Ascending aorta (tissue), 2 donors: ENCODE measurements at places on chromosomes 16 and 17.

- peaks cover 6% of the 10 kb centered on the region for H3K4me1 ChIP-seq
- no peak overlapping the region for H3K27ac ChIP-seq
- peak; percentile 50 for DNase-seq
- H3K4me3 ChIP-seq = peak overlapping the region; percentile 11
- H3K27me3 ChIP-seq = no peaks in the 10 kb centered on the region
These were observed 26.4 kb downstream of the USP10 start for GRCh38 chr16:84726079-84726668.

- peaks cover 9% of the 10 kb centered on the region for H3K4me1 ChIP-seq
- H3K4me3 ChIP-seq = peak overlapping the region; percentile 68
- no peaks in the 10 kb centered on the region for H3K27me3 ChIP-seq
- DNase-seq = no peak
These were observed 677 bp downstream of the DEF8 start for GRCh38 chr16:89949121-89949742.

- no peak overlapping the region for H3K4me3 ChIP-seq
- H3K36me3 ChIP-seq = no peaks in the 10 kb centered on the region
These were observed 86.8 kb upstream of the SOX9 start for GRCh38 chr17:72034000-72034399.

DNA sequence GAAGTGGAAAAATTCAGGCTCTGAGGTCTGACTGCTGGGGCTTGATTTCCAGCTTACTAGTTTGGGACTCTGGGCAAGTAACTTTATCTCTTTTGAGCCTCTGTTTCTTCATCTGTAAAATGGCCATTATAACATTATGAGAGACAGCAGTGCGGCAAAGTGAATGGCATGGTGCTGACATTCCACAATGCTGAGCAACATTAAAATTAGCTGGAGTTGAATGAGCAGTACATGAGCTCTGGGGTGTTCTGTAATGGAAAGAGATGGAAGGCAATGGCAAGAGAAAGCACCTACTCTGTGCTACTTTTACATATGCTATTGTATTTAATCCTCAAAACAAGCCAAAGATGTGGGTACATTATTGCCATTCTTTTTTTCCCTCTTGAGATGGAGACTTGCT is 535.7 kb upstream of the CDH11 start:
- H3K27me3 ChIP-seq = no peaks in the 10 kb centered on the region
- no peak overlapping the region for H3K4me3 ChIP-seq
- no peak for DNase-seq
- no peaks in the 10 kb centered on the region for H3K4me1 ChIP-seq
- no peak overlapping the region for H3K27ac ChIP-seq
